ENCODE measurements at places on chromosomes 4 and X.
A peak's percentile ranks its signal among the peaks of the same experiment; 100 is the strongest.

DNA sequence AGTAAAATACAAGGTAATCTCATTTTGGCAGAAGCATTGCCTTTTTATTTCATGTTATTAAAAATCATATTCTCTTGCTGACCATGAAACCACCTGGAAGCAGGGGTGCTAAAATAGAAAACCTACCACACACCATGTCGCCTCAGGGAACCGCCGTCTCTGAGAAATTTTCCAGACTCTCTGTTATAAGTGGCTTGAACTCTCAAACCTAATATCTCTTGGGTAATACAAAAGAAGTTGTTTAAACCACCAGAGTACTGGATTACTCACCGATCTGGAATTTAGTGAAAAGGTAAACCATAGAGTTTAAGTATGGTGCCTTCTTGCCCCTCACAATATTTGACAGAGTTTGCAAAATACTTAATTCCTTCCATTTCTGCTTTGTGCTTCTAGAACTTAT lies 27.7 kb downstream of the ENPP6 start:
- DNase-seq, result no peak

- no peak for DNase-seq
Observed at GRCh38 chr4:11228530-11228929, 200.2 kb downstream of the HS3ST1 start.

- no peak for DNase-seq
Observed at GRCh38 chrX:9619581-9619980, 146.1 kb downstream of the GPR143 start.

GRCh38 chr4:5812506-5813229 lies 80.2 kb downstream of the CRMP1 start:
- peak; percentile 3 for DNase-seq

DNA sequence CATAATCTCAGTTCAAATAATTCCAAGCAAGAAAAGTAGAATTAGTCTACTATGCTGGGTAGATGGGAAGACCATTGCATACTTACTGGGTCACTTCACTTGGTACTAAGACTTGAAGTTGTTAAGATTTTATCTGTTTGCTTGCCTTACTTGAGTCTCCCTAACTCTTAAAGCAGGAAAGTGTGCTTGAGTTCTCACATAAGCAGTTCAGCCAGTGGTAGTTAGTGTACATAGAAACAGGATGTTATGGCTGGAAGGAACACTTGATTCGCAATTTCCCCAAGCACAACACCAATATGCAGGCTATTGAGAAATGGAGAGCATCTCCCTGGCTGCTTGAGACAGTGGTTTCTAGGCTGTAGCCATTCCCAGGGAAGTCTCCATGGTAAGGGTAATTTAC lies 176.1 kb downstream of the MSL3 start:
- DNase-seq, result no peak

GRCh38 chr4:167555338-167556022 lies 321.2 kb upstream of the SPOCK3 start:
- DNase-seq, result no peak

DNA sequence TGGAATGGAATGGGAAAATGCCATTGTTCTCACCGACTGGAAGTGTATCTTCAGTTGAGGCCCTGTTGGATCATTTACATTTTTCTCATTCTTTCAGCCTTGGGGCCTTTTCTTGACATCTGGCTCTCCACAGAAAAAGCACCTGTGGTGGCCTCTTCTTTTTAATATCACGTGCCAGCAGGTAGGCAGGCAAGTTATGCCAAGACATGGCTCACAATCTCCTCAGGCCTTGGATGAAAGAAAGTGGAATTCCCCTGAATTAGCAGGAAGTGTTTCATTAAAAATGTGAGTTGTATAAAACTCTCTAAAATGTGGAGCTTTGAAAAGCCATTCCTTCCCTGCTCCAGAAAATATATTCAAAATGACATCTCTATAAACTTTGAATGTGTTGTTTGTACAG lies 122.1 kb downstream of the FRAS1 start:
- DNase-seq, result no peak

GRCh38 chr4:16116019-16116418 lies 32.2 kb upstream of the PROM1 start:
- no peak for DNase-seq

- DNase-seq, result no peak
Observed at GRCh38 chr4:161359491-161359890, 804.3 kb downstream of the FSTL5 start.

GRCh38 chr4:138085736-138086305 lies 156.3 kb downstream of the SLC7A11 start:
- DNase-seq, result no peak

GRCh38 chr4:38818441-38818976 lies 13.9 kb upstream of the TLR1 start:
- DNase-seq, result no peak

- DNase-seq, result no peak
Observed at GRCh38 chr4:120070196-120070595, 3.5 kb upstream of the MAD2L1 start.

DNA sequence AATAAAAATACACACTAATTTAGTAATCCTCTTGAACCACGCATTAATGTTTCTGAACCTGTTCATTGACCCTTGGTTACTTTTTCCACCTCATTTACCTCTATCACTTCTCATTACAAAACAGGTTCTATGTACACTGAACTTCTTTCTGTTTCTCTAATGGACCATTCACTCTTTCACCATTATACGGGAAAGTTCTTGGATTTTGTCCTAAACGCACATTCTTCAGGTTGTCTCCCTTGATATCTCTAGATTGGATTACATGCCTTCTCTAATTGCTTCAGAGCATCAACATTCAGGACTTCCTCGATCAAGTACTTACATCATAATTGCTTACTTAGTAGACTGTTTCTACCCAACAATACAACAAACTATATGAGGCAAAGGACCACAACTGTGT lies 359.4 kb upstream of the FSTL5 start:
- no peak for DNase-seq

- no peak for DNase-seq
Observed at GRCh38 chr4:33339762-33340161, 2619.6 kb downstream of the PCDH7 start.

DNA sequence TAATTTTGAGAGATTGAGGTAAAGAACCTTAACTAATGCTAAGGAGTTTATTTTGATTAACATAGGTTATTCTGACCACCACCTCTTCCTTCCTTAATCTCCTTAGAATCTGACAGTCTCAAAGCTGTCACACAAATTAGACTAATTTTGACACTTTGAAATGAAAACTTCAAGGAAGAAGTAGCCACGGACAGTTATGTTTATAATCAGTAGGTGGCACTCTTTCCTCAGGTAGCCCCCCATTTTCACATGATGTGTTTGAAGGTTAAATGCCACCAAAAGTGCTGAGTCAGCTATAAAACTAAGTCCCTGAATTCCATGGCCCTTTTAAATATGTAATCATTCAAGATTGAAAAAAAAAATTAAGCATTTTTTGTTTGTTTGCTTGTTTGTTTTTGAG lies 22.4 kb downstream of the TMEM33 start:
- no peak for DNase-seq

DNA sequence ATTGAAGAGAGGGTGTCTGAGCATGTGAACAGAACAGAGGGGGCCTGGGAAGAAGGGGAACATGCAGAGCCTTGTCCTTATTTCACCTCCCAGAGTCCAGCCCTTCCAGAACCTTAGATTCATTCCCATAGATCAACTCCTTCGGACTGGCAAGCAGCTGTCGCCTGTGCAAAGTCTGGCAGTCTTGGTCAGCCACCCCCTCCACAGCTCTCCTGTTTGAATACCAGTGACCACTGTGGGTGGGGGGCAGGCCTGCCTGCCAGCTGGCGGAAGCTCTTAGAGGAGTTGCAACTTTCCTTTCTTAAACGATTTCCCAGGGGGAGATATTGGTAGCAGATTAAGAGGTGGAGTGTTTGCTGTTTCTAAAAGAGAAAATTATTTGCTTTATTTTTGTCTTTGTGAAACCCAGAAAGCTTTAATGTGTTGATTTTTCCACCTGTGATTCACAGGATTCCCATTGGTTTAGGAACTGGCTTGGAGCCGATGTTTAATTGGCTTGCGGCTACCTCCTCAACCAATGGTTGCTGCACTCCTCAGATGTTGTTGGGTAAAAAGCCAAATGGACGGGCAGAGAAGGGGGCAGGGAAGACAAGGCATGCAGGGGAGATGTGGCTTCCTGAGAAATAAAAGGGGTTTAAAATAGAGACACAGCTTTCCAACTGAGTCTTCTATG lies 62.2 kb upstream of the PRPS1 start:
- DNase-seq, result no peak

- DNase-seq, result no peak
Observed at GRCh38 chr4:97394653-97395052, 748.6 kb downstream of the STPG2 start.
